Omental fat pad (tissue), 4 donors: ENCODE measurements at places on chromosomes 2 and 18.

GRCh38 chr18:76264198-76264875 lies 230.7 kb downstream of the ZNF516 start:
- DNase-seq = no peak

- no peak for DNase-seq
These were observed 64.2 kb downstream of the RBM43 start for GRCh38 chr2:151197184-151198108.

DNA sequence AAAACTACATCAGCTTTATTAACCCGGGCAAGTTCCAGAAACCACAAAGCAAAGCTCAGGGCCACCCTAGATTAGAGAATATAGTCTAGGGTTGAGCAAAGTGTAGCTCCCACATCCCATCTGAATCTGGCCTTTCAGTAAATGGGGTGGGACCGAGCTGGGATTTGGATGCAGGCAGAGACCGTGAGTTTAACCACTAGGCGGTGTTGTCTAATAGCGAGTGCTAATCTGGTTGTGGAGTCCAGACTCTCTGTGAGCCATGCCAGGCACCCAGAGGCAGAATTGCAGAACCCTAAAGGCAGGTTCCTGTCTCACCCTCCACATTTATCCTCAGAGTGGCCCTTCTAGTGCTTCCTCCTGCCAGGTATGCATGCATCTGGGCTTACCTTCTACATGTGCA lies 435.9 kb downstream of the TSN start:
- no peak for DNase-seq

DNA sequence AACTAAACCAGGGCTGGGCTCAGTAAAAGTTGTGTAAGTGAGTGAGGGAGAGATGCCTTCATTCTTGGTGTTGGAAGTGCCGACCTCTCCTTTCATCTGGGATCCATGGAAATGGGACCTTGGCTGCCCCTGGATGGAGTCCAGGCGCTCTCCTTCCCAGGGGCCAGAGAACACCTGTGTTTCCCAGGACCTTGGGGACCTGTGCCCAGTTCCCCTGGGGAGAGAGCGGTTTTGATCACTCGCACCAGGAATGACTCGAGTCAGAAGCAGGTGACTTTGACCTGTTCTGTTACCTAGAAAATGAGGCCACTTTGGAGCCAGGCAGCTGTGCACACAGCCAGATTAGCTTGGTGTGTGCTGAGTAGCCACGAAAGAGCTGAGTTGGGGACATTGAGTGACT lies 97.3 kb downstream of the SH3BP4 start:
- DNase-seq = no peak

DNA sequence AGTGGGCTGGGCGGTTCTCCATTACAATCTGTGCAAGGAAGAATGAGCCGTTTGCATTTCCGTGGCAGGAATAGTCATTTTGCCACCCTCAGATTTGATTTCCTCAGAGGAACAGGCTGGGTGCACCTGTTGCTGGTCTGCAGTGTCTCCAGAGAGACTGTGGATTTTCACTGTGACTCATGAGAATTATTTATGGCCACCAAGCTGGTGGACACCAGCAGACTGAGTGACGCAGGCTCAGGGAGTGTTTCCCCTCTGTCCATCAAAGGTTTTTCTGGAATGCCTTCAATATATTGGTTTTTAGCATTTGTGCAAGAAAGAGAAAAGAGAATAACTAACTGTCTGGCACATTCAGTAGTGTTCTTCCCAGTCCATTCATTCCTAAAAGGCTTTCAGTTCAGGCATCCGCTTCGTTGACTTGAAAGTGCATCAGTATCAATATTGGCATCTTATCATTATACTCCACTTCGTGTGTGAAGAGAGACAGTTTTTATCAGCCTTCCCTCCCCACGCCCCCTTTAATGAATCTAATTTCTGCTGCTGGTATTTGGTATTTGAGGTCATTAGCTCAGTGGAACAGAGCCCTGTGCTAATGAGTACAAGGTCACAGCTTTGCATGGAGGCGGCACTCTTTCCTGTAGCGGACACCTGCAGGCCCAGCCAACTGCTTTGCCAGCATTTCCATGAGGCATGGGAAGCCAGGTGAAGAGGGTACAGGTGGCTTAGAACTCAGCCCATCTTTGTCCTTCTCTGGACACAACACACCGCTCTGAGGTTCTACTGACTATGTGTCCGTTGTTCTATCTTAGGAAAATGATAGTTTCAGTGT lies 39.9 kb downstream of the PRKCE start:
- DNase-seq = no peak

GRCh38 chr2:100042562-100042961 lies 99.8 kb downstream of the AFF3 start:
- no peak for DNase-seq

DNA sequence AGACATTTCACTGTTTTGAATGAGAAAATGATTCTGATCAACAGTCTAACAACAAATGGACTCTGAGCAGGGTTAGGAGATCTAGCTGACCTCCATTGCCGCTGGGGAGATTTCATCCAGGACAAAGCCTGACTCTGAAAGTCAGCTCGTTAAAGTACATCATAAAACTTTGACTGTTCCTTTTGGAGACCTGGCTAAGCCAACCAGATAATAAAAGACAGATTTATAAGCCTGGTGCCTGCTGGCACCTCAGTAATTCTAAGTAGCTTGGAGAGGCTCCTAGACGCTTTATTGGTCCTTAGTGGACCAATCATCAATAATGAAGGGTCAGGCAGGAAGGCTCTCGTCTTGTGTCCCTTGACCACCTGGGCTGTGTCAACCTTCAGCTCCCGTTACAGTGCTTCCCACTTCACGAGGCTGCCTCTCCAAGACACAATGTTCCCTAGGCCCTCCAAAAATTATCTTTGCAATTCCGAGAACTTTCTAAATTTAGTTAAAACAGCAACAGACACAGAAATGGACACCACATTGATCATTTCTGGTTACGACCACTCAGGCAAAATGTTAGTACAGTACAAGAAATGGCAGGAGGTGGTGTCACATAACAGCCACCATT lies 47.9 kb upstream of the PMAIP1 start:
- no peak for DNase-seq

DNA sequence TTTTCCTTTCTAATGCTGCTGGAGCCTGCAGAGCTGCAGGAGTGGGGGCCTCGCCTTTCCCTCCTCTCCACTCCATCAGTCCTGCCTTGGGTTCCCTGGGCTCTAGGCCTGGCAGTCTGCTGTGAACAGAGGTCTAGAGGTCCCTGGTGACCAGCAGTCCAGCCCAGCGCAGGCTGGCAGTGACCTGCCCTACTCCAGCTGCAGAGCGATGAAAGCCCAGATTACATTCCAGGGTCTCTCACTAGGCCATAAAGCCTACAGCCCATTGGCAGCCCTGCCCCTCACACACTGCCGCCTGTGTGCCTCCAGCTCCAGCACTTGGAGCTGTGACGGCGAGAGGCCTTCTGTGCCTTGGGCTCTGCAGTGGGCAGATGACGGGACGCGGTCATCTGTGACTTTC lies 14.8 kb upstream of the MAL start:
- no peak for DNase-seq

DNA sequence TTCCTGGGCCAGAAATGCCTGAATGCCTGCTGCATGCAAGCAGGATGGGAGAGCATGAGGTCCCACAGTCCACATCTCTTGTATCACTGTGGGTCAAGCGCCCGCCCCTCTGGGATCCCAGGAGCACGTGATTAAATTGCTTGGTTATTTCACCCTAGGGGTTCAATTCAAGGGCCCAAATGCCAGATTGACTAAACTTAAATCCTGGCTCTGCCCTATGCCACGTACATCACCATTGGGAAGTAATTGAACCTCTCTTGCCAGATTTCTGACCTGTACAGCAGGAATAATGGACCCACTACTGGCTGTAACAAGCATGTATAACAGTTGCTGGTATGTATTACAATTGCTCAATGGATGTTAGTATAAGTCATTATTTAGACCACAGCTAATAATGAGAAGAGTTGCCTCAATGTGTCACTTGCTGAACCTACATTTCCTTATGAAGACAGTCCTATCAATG lies 19.9 kb downstream of the FHL2 start:
- DNase-seq = no peak

GRCh38 chr2:24721470-24721869 lies 71.7 kb downstream of the PTRHD1 start:
- no peak for DNase-seq

GRCh38 chr18:26480897-26481795 lies 67.2 kb downstream of the KCTD1 start:
- no peak for DNase-seq

GRCh38 chr2:197033222-197033621 lies 106.7 kb upstream of the PGAP1 start:
- no peak for DNase-seq

DNA sequence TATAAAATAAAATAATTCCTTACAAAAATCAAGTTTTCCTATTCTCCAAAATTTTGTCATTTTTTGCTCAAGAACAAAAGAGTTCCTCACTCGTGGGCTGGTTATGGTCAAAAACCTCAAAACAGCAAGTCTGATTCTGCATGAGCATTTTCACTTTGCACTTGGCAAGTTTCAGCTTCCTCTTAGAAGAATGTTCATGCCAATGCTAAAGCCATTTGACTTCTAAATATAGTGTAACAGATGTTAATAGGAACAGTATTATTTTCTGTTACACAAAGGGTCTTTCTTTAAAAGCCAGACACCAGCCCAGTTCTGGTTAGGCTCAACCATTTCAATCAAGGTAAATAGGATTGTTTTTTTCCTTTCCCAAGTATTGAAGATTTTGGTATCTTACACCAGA lies 261.3 kb upstream of the CCDC68 start:
- DNase-seq = no peak

DNA sequence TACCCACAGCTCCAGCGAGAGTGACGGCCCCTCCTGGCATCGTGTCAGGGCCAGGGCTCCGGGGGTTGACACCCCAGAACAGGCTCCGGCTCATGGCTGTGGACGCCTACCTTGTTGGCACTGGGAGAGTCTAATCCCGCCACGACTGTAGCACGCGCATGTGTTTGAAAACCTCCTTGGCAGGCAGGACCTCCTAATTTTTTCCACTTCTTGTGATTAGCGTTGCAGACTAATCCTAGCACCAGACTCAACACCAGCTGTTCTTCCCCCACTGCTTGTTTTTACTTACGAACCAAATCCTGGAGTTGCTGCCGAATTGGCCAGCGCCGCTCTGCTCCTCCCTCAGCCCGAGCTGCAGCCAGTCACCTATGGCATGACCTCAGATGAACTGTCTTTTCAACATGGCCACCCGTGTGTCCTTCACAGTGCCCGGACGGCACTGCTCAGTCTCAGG lies 110.7 kb downstream of the KLHL29 start:
- no peak for DNase-seq

DNA sequence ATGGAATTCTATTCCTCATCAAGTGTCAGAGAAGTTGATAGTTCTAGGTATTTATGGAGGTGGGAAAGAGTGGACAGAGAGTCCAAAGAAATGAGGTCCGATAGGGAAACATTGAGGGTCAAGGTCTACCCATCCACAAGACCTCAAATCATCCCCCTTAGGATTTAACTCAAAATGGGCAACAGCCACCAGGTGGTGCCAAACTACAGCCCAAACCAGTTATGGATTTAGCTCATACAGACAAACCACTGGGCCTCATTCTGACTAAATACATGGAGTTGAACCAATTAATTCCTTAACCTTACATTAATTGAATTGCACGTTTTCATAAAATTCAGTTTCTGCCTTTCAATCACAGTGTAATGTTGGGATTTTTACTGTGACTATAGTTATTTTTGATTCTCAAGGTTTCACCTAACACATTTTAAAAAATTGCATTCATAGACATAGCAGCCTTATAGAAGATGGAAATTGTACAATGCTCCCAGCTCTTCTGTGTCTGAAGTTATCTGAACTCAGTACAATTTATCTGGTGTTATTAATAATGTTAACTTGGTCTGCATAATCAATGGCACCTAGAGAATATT lies 98.2 kb upstream of the HNMT start:
- no peak for DNase-seq
